A549 treated with Hydrocortisone at 1 μM for 4 hours (cell line): ENCODE measurements at places on chromosomes 12 and 14. TPM values are rescaled to one million over a fixed set of nuclear protein-coding genes. Genes with fewer than 3 reads are reported as not detected.

Gene B4GALNT1
- total RNA-seq, result 38.5 to 45.9 TPM (median 42.8 TPM) in 5 replicates

Gene SOAT2
- 0.10 to 0.37 TPM (median 0.26 TPM) in 5 replicates for total RNA-seq

Gene FLVCR2
- total RNA-seq, result 11.1 to 14.2 TPM (median 12.5 TPM) in 5 replicates

Gene ITGA7
- 1.3 to 2.2 TPM (median 1.7 TPM) in 5 replicates for total RNA-seq

Gene ADCY4
- total RNA-seq, result not detected in 5 replicates

Gene LRP6
- total RNA-seq, result 9.4 to 17.1 TPM (median 14.2 TPM) in 5 replicates

Gene ANKRD33
- total RNA-seq, result 0.03 to 0.15 TPM in 2 of 5 replicates, not detected in the others

Gene CISTR
- total RNA-seq, result not detected in 5 replicates
